Effector memory CD4-positive, alpha-beta T cell (primary cell): ENCODE measurements at places on chromosomes 13 and 19.

GRCh38 chr13:45833242-45833641 lies 18.3 kb downstream of the SIAH3 start:
- DNase-seq = no peak

DNA sequence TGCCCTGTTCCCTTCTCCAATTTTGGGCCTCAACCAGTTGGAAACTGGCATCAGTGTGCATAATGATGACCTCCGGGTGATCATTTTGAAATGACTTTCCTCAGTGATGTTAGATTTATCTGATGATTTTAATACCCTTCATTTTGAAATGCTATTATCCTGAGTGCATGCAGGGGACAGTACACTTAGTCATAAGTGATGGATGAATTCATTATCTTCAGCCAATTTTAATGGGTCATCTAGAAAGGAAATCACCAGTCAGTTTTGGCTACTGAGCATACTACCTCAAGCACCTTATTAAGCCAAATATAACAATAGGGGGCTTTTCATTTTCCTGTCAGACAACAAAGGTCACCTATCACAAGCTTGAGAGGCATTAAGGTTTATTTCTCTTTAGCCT lies 118.5 kb upstream of the MIR17HG start:
- DNase-seq = no peak

DNA sequence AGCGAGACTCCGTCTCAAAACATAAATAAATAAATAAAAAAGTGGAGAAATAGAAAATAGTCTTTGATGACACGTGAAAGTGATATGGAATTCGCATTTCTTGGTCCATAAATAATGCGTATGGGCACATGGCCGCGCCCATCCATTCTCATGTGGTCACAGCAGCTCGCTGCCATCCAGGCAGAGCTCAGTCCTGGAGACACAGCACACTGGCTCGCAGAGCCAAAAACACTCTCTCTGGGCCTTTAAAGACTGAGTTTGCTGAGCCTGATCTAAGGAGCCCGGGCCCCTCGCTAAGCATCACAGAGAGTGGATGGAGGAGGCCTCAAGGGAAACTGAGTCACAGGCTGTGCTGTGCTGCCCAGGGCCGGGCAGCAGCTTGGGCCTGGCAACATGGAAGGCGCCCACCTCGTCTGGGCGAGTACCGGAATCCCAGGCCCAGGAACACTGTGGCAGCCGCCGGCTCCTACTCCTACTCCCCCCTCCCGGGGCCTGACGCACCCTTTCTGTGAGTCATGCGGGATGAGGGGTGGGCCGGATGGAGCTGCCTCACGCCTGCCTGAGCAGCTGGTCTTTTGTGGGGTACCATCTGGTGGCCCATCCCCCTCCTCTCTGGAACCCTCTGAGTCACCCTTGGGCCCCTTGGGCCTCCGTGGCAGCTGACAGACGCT lies 28.9 kb upstream of the CACTIN start:
- DNase-seq = no peak

DNA sequence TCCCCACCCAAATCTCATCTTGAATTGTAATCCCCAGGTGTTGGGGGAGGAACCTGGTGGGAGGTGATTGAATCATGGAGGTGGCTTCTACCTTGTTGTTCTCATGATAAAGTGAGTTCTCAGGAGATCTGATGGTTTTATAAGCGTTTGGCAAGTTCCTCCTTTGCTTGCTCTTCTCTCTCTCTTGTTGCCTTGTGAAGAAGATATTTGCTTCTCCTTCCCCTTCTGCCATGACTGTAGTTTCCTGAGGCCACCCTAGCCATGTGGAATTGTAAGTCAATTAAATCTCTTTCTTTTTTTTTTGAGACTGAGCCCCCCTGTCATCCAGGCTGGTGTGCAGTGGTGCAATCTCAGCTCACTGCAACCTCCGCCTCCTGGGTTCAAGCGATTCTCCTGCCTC lies 34.4 kb downstream of the VSTM1 start:
- DNase-seq = no peak

GRCh38 chr19:16204005-16204294 lies 6.2 kb downstream of the AP1M1 start:
- no peak for DNase-seq

DNA sequence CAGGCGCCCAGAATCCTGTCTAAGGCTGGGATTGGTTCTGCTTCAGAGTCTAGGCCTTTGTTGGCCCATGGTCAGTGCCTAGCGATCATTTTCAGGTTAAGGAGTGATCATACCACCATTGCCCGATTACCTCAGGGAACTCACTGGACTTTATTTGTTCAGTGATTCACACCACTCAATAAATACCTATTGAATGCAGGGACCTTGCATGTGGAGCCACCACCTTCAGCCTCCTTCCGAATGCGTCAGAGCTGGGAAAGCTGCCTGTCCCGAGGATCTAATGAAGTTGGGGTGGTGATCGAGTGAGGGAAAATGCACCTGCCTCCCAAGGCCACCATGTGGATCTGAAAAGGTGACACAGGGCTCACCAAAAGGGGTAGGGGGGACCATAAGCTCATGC lies 40.0 kb upstream of the POU2F2 start:
- DNase-seq = no peak

- no peak for DNase-seq
These were observed 120.6 kb downstream of the IRS2 start for GRCh38 chr13:109665781-109666249.

DNA sequence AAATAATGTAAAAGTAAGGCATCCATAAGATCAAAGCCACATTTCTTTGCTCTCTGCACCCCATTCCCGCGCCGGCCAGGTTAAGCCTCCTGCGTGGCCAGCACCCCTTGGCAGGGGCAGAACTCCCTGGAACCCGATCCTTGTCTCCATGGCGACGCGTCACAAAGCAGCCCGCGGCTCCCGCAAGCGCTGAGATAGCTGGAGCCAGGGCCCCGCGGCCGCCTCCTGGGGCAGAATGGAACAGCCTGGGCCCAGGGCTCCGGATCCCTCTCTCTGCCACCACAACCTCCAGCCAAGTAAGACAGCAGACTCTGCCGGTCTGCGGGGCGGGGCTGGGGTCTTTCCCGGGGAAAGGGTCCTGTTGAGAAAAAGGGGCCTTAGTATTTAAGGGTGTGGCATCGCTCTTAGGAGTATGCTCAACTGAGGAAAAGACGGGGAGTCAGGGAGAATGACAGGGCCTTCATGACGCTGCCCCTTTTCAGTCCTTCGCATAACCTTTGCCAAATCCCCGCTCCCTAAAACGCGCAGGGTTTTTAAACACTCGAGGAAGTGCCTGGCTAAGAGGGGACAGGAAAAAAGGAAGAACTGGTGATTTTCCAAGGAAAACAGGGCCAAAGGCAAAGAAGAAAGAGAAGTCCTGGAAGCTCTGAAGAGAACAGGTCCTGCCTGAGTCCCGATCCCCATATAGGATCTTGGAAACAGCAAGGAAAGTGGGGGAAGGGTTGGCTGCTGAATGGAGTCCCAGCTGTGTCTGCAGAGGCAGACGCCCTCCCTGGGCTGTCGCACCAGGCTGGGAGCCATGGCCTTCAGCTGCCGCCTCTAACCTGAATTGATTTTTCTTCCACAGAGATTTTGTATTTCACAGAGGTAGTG lies at the start of gene TEX26:
Gene TEX26 (plus strand): TSS at position 176 of the 873 bp plus-strand sequence. CDS start 60 bp downstream, at position 236.
- no peak for DNase-seq

DNA sequence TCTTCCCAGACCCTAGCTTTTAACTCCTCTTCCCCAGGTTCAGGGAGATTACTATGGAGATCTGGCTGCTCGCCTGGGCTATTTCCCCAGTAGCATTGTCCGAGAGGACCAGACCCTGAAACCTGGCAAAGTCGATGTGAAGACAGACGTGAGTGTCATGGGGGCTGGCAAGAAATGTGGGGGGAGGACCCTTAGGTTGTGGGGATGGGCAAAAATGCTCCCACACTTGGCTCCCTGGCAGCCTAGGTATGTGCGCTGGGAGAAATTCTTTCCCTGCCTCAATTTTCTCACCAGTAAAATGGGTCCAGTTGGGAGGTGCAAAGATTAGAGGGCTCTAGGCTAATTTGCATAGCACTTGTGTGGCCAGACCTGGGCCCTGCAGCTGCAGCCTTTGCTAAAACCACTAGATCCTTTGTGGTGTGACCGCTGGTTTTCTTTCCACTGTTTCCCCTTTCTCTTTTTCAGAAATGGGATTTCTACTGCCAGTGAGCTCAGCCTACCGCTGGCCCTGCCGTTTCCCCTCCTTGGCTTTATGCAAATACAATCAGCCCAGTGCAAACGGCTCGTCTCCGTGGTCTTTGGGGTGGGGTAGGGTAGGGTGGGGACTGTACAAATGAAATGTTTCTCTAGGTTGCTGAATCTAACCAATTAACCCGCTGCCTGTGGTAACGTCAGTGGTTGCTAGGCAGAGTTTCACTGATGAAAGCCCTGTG lies 959 bp upstream of the RAB4B start:
- DNase-seq = peak; percentile 87

GRCh38 chr19:58395979-58396627 lies 647 bp downstream of the RNF225 start:
- no peak for DNase-seq

DNA sequence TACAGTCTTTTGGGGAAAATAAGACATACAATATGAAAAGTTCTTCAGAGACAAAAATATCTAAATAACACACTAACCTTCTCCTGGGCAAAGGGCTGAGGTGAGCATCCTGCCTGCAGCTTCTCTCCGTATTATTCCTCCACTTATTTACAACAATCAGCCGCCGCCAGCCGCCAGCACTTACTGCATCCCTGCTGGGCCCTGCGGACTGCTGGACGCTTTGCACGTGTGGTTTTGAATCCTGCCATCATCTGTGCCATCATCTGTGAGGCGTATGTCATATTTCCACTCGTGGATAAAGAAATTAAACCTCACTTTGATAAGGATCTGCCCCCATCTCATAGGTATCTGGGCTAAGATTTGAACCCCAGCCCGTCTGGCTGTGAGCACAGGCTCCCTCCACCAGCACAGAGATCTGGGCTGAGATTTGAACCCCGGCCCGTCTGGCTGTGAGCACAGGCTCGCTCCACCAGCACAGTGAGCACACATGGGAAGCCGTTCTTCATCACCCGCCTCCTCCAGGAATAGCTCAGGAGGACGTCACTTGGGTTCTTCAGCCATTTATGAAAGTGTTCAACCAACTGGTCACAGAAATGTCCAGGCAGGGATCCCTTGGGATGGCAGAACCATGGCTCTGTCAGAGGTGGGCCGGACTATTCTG lies 35.2 kb upstream of the TUBGCP3 start:
- no peak for DNase-seq

DNA sequence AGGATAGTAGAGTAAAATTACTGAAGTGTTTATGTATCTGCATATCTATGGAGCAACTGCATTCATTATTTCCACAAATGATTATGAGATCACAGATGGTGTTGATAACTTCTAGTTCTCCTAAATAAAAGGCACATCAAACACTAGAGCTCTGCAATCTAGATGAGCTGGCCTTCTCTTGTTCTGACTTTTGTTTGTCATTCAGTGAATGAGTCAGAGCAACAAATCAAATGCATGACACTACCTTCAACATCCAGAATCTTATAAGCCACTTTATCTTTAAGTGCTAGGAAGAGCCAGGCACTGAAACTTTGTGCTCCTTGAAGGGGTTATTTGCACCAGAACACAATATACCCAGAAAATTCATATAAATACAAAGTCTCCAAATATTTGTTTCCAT lies 456.0 kb downstream of the PCDH17 start:
- no peak for DNase-seq

DNA sequence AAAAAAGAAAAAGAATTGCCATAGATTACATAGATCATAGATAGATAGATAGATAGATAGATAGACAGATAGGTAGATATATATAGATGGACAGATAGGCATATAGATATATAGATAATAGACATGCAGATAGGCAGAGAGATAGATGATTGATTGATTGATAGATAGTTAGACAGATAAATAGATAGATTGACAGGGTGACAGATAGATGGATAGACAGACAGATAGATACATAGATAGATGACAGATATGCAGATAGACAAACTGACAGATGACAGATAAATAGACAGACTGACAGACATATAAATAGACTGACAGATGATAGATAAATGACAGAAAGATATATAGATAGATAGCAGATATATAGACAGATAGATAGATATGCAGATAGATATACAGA lies 474.0 kb downstream of the IRS2 start:
- no peak for DNase-seq

DNA sequence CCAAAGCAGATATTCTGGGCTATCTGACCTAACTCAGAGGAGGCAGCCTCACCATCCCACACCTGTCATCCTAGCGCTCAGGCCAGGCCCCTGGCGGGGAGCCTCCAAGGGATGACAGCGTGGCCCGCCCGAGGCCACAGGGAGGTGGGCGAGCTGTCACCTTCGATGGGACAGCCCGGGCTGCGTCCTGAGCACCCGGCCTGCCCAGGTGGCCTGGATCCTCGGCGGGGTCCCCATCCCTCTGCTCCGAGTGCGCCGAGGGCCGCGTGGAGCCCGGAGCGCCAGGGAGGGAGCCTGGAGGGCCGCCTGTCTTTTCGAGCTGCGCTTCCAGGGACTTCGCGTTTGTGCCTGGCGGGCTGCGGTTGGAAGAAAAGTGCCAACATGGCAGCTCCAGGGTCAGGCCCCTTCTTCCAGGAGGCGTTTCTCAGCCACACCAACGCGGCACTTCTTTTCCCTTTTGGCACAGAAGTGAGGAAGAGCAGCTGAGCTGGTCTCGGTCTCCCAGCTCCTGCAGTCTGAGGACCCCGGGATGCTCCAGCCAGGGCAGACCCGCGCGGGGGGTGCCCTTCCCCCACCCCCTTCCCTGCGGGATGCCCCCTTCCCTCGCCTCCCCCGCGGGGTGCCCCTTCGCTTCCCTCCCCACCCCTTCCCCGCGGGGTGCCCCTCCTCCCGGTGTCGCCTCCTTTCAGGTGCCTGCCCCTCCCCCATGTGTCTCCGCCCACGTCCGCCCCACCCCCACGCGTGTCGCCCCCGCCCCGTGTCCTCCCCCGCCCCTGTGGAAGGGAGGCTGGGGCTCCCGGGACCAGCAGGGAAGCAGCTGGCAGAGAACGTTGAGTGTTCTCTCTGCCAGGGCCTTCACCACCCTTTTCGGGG lies 42.3 kb downstream of the GJA3 start:
- peak; percentile 34 for DNase-seq

GRCh38 chr19:29683009-29683408 lies 17.7 kb downstream of the PLEKHF1 start:
- no peak for DNase-seq

GRCh38 chr13:97276862-97277269 lies 54.7 kb downstream of the MBNL2 start:
- DNase-seq = no peak

DNA sequence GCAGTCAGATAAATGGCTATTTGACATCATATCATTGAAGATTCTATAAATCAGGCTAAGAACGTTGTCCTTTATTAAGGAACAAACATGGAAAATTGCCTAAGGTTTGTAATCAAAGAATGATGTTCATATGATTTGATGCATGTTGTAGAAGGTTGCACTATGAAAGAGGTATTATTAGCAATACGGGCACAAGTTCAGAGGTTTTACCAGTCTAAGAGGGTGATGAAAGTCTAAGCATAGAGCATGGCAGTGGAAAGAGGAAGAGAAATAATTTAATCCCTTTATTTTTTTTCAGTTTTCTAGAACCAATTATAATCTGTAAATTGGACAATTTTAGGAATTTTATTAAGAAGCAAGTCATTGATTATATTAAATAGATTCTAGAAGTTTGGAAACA lies 450.7 kb downstream of the FGF14 start:
- DNase-seq = no peak
